ENCODE measurements at places on chromosomes 6 and 20.

DNA sequence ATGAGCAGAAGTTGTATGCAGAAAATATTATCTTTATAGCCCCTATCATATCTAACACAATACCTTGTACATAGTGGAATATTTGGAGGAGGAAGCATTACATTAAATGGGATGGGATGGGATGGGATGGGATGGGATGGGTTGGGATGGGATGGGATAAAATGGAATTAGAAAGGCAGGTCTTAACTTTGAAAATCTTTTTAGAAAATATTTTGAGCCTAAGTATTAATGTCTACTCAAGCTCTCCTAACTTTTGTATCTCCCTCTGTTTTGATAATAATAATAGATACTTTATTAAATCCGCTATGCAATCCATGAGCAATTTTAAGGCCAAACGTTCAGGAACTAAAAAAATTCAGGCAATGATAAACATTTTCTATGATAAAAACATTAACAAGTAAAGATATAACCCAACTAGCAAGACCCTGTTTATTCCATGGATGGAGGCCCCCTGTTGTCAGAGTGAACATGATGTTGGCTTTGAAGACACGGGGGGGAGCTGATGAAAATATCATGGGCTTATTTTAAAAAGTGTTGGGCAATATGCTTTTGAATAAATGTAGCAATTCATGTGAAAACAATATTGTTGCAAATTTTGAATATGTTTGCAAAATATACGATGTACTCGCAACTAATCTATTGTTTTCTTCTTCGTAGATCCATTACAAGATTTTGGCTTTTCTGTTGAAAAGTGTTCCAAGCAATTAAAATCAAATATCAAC lies 35.9 kb downstream of the LY86 start:
- DNase-seq: no peak

DNA sequence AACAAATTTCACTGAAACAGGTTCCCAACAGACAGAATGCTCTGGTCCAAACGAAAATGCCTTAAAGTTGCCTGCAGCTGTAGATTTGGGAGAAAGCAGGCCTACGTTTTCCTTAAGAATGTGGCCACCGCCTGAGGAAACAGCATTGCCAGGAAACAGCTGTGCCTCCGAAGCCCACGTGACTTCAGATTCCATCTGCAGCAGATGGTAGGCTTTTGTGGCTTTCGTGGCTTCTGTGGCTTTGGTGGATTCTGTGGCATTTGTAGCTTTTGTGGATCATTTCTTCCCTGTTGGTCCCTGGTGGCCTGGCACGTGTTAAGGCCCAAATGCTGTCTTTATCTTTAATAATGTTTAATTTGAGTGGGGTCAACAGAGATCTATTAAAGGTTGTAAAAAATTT lies 222.9 kb downstream of the TTLL2 start:
- no peak for DNase-seq

DNA sequence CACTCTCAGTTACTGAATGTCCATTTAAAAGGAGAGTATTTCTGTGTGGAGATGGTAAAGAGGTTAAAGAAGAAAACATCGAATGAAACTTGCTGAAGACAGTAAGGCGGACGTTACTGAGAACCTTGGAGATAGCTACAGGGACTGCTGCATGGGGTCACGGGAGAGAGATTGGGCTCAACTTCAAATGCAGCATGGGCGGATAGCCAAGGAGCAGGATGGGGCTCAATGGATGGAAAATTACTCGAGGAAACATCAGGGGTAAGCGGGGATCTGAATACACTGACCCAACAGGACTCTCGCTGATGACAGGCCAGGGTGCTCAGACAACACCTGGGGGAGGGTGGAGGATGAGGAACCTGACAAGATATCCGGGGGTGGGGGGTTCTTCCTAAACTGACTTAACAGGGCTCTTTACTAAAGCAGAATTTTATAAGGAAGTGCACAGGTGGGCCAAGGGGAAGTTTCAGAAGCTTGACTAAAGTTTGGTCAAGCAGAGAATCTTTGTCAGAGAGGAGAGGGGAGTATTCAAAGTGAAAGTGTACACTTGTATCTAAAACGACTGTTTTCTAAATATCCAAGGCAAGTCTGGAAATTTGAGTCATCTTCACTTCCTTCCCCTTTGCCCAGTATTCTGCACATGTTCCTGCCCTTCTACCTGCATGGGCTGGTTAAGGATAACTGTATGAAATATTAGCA lies 22.8 kb downstream of the ECT2L start:
- DNase-seq: no peak

- peak; percentile 67 for DNase-seq
These were observed 103.3 kb downstream of the IBTK start for GRCh38 chr6:82144007-82144851.

GRCh38 chr6:56833127-56833791 lies 121.6 kb upstream of the BEND6 start:
- DNase-seq: no peak

GRCh38 chr6:167590193-167590592 lies 236.5 kb upstream of the AFDN start:
- no peak for DNase-seq

- DNase-seq: no peak
These were observed at the start of gene WFDC2 for GRCh38 chr20:45469336-45470261. WFDC2 (plus strand) TSS chr20:45469753; CDS start chr20:45469782, 29 bp downstream.

GRCh38 chr6:15557174-15557573 lies 105.7 kb downstream of the DTNBP1 start:
- no peak for DNase-seq
